ENCODE measurements at places on chromosomes 7 and 10.
A peak's percentile ranks its signal among the peaks of the same experiment; 100 is the strongest.

DNA sequence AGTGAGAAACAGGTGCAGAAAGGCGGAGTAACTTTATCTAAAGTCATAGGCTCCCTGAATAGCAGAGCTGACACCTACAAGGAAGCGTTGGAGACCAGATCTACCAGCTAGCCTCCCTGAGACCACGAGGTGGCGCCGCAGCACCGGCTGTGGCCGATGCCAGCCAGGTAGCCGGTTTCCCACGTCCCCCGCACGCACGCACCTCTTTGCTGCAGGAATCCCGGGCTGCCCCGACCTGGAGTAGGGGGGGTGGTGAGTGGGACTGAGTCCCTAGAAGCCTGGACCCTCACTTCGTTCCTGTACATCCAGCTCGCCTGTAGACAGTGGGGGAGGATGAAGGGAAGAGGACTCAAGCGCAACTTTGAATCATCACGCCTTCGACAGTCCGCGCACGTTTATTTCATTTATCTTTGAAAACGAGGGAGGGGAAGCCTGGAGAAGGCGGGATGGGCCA, 3.7 kb downstream of the ELOVL3 start:
- ATAC-seq, result peak; percentile 38

DNA sequence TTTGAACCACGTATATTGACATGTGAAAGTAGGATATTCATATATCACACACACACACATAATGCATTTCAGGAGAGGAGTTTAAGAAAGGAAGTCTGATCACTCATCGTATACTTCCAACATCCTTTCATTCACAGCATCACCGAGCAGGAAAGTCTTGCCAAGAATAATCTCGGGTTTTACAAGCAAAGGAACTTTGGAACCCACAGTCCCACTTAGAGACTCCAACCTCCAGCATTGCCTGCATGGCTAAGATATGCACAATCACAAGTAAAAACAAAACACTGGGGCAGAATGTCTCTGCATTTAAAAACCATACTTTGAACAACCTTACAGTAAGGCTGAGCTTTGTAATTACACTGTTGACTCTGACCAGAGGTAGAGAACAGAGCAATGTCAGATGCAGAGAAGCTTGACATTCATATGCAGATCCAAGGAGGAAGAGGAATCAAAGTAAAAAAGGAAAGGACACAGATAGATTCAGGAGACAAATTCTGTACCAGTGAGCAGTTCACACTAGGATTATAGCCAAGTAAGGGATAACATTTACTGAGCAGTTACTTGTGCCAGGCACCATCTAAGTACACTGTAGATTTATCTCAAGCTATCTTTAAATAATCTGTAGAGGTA, 14.8 kb downstream of the THSD7A start:
- ATAC-seq, result no peak

GRCh38 chr10:32332299-32332750, 14.6 kb downstream of the EPC1 start:
- ATAC-seq, result no peak

- ATAC-seq, result no peak
Measured at GRCh38 chr7:79615466-79615865, 162.0 kb upstream of the MAGI2 start.

- ATAC-seq, result no peak
Measured at GRCh38 chr7:45140827-45141226, 16.8 kb upstream of the RAMP3 start.

DNA sequence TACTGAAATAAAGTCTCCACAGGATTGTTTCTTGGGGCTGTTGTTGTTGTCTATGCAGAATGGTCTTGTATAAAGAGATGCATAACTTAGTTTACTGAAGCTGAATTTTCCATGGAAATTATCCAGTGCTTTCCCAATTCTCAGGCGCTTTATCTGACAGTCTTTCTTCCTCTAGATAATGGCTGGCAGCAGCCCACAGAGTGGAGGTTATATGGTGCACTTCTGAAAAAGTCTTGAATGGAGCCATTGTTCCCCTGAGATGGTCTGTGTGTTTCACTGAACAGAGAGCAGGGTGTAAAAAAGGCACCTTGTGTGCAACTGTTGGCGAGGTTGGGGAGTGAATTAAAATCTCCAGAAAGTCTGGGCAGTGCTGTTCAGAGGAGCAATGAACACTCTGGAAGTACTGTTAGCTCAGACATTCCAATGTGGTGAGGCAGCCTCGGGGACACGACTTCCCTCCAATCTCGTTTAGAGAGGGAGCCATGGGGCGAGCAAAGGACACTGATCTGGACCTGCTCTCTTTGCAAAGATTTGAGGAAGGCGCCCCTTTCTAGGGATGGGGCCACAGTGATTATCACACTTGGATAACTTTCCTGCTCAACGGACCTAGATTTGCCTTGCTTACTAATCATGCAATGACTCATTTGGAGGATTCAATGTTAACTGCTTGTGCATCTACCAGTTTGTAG, 2.0 kb upstream of the PLCE1 start:
- peak; percentile 70 for ATAC-seq

GRCh38 chr10:60169111-60169510, 220.6 kb downstream of the ANK3 start:
- no peak for ATAC-seq

- ATAC-seq, result peak; percentile 94
Measured at GRCh38 chr7:134891262-134891695, 95.0 kb upstream of the AGBL3 start.

- ATAC-seq, result no peak
Measured at GRCh38 chr7:44375926-44376342, 50.5 kb upstream of the CAMK2B start.

GRCh38 chr7:67019562-67020390, 23.1 kb downstream of the TYW1 start:
- no peak for ATAC-seq

GRCh38 chr7:42338231-42338915, 101.4 kb upstream of the GLI3 start:
- no peak for ATAC-seq

- no peak for ATAC-seq
Measured at GRCh38 chr10:75717126-75717916, 285.9 kb downstream of the LRMDA start.

GRCh38 chr7:76071316-76072242, 23.7 kb downstream of the MDH2 start:
- peak; percentile 83 for ATAC-seq

DNA sequence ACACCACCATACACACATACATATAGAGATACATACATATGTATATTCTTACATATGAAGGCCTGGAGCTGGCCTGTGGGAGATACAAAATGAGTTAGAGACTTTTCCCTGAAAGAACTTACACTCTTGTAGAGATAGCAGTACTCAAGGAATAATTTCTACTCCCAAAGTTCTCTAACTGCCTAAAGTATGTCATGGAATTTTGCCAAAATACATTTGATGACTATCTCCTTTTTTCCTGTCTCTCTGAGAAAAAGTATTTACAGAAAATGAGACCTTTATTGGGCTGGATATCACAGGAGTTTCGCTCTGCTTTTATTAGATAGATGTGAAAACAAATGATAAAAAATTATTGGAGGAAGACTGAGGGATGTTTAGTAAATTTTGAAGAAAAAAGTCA, 220.1 kb downstream of the POU6F2 start:
- ATAC-seq, result no peak

DNA sequence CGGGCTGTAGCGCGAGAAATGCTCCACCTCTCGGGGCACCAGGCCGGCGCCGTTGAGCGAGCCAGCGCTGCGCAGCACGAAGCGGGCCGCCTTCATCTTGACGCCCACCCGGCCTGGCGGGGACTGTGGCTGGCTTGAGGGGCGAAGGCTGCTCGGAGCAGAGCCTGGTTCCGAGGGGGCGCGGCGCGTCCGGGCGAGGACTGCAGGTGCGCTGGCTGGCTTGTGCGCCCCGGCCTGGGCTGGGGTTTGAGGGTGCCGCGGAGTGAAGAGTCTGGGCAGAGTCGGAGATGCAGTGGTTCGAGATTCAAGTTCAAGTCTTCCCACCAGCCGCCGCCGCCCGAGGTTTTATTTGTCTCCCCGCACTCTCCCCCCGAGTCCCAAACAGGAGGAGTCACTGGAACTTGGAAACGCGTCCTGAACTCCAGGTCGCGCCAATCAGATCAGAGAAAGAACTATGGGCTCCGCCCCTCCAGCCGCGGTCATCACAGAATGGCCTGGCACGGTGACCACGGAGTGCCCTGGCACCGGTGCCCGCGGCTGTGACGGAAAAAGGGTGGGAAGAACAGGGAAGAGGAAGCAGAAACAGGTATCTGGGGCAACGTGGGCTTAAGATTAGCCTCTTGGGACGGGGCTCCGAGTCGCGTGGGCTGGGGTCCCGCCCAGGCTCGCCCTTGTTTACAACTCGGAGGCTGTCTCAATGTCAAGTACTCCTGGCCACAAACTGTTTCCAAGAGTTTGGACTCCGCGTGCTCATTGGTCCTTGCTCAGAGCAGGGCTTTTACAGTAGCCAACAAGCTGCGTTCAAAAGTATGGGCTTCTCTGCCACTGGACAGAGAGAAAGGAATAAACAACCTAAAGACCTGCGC, at the start of gene PDK4:
TSS of gene PDK4 (minus strand) at position 319 of the 866 bp plus-strand sequence. CDS start at position 96, 223 bp downstream.
- ATAC-seq, result peak; percentile 94

DNA sequence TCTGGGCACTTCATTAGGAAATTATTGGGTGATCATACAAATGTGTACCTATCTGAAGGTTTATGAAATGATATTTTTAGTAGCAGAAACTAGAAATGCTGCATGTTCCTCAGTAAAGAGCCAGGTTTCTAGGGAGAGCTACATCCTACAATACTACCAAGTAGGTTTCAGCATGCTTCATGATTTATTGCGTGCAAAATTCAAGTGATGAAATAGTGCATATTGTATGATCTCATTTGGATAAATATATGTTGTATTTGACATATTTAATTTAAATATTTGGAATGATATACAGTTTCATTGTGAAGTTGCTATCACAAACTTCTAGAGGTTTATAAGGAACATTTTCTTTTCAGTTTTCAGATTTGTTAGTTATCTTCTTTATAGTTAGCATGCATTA, 90.5 kb upstream of the GDF10 start:
- no peak for ATAC-seq

DNA sequence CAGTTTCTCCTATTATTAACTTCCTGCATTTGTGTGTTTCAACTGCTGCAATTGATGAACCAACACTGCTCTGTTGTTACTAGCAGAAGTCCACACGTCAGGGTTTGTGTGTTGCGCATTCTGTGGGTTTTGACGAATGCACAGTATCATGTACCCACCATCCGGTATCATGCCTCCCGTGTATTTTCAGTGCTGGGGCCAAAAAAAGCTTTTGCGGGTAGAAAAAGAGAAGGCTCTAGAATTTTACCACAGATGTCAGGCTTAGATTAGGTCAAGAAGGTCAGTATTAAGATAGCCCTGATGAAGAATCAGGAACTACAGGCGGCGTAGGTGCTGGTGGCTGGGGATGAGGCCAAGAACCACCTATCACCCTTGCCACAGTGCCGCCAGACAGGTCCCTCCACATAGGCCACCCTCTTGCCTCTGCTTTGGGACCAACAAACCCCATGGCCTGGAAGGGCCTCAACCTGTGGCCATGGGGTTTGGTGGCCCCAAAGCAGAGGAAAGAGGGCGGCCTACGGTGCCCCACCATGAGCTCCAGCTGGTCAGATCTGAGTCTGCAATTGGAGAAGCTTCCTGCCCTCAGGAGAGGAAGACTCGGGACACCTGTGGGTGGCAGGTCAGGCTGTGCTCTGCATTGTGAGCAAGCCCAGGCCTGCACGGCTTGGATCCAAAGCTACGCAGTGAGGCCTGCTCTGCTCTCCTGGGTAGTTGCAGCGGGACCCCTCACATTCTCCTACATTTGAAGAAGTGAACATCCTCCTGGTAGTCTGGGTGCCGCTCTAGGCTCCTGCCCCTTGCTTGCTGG, 71.9 kb downstream of the MKI67 start:
- peak; percentile 44 for ATAC-seq

DNA sequence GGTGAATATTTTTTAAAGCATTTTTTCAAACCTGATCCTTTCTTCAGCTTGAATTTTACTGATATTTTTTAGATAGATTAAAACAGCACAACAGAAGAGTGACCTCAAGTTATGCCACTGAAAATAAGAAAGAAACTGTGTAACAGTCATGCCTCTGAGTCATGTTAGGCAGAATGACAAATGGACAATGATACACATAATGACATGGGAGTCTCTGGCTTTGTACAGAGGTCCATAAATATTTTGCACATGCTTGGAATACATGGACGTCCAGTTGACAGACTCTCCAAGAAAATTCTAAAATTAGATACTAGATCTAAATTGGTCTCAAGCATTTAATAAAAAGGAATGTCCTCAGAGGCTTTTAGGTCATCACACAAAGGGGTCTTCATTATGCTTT, 21.9 kb upstream of the SEMA3A start:
- ATAC-seq, result no peak

DNA sequence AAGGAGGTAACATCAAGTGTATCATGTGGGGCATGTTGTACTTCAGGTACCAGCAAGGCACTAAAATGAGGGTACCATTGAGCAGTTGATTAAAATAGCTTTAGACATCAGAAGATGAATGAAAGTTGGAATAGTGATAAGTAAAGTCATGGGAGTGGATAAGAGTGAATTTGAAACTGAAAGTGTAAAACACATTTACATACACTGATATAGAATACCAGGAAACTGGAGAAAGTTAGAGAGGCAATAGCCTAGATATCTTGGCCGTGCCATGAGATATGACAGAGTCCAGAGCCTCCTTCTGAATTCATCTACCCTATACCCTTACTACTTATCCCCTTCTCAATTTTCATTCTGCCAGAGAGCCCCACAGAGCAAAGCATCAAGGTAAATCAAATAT, 76.6 kb downstream of the GRM3 start:
- ATAC-seq, result no peak

DNA sequence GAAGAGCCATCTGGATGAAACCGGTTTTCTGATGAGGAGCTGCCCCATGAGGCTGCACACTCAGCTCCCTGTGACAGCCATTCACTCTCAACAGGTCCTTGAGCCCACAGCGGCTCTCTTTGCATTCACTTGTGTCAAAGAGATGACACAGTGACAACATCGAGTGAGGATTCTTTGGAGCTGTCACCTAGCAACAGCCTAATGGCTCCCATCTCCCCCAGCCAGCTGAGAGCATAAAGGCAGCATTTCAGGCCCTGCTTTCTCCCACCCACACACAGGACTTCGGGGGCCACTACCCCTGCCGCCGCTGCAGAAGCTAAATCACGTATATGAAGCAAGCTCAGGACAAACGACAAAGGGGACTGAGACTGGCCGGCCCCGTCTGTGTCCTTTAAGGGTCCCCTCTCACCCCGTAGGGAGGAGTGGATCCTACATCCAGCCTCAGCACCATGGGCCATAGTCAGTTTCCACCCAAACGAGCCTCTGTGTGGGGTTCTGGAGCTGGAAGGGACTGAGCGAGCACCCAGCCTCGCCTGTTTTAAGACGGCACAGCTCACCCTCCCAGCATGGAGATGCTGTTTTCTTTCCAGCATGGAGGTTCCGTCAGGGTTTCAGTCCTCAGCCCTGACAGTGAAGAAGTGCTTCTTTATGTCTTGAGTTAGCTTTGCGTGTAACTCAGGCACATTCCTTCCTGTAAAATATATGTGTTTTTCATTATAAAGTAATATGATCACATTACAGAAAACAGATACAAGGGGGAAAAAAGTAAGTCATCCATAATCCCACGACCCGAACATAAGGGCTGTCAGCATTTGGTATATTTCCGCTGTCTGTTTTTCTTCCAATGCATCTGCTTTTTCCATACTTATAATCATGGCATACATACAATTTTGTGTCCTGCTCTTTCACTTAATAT, 4.9 kb downstream of the CPA4 start:
- no peak for ATAC-seq
